ENCODE measurements at places on chromosomes 3 and 15.

- H3K27me3 ChIP-seq = no peaks in the 10 kb centered on the region
- peak overlapping the region; percentile 73 for H3K27ac ChIP-seq
- no peak for DNase-seq
Measured at GRCh38 chr3:43969944-43970343, 271.7 kb upstream of the TOPAZ1 start.

GRCh38 chr15:62486041-62486440 is 321.0 kb upstream of the C2CD4B start:
- no peak overlapping the region for H3K27ac ChIP-seq
- H3K4me1 ChIP-seq = no peaks in the 10 kb centered on the region
- H3K36me3 ChIP-seq = no peaks in the 10 kb centered on the region
- DNase-seq = no peak
- no peaks in the 10 kb centered on the region for H3K27me3 ChIP-seq
- H3K4me3 ChIP-seq = no peak overlapping the region

- no peak overlapping the region for H3K27ac ChIP-seq
- H3K4me3 ChIP-seq = no peak overlapping the region
- H3K4me1 ChIP-seq = no peaks in the 10 kb centered on the region
- DNase-seq = peak; percentile 81
- no peaks in the 10 kb centered on the region for H3K27me3 ChIP-seq
- H3K36me3 ChIP-seq = no peaks in the 10 kb centered on the region
Measured at GRCh38 chr3:122942937-122943827, 84.4 kb downstream of the SEMA5B start.

- no peaks in the 10 kb centered on the region for H3K4me1 ChIP-seq
- DNase-seq = no peak
- H3K27me3 ChIP-seq = no peaks in the 10 kb centered on the region
- H3K27ac ChIP-seq = no peak overlapping the region
- no peaks in the 10 kb centered on the region for H3K36me3 ChIP-seq
Measured at GRCh38 chr15:50024281-50024680, 94.8 kb downstream of the ATP8B4 start.

DNA sequence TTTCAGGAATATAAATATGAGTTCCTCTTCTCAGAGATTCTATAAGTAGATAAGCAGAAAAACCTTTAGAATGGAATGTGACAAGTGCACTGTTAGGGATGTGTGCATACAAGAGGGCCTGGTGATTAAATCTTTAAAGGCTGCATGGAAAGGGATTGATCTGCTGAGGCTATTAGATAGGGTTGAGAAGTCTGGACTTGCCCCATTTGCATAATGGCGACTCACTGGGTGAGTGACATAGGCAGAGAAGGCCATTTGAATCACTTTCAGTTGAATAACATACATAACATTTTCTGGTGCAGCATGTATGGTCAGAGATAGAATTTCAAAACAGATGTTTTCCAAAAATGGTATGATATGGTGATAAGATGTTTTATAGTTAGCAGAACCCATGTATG is 156.9 kb downstream of the ZNF621 start:
- no peak overlapping the region for H3K27ac ChIP-seq
- no peak for DNase-seq
- no peaks in the 10 kb centered on the region for H3K27me3 ChIP-seq
- no peak overlapping the region for H3K4me3 ChIP-seq

DNA sequence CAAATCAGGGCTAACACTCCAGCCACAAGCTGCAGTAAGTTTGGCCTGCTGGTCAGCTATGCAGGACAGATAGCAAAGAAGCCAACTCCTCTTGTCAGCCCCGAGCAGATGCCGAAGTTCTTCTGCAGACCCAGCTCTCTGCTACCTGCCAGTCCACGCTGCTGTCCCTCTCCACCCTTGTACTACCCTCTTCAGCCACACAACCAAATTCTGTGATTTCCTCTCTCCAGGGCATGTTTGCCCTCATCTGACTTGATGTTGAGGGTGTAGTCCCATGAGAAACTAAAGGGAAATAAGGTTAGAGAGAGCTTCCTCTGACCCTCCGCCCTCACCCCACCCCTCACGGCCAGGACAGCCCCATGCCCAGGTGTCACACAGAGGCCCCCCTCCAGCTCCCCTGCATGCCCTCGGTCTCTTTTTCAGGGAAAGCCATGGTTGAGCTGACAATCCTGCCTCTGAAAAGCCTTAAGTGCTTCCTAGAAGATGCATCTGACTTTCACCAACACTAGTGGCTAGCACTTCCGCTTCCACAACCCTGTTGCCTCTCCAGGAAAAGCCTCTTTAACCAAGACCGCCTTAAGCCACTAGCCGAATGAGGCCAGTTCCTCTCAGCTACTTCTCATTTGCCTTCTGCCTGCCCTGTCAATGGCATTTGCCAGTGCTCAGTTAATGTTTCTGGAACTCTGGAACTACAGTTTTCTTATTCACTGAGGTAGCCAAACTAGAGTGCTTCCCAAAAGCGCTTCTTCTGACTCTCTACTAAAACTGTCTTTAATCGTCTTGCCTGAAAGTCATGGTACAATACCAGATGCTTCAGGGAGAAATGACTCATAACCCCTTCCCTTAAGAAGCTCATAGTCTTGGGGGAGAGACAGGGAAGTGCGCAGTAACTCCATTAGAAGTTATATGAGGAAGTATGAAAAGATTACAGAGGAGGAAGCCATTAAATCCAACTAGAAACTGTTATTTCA is 300.4 kb upstream of the STT3B start:
- no peaks in the 10 kb centered on the region for H3K4me1 ChIP-seq
- no peak overlapping the region for H3K4me3 ChIP-seq
- no peak overlapping the region for H3K27ac ChIP-seq
- H3K27me3 ChIP-seq = no peaks in the 10 kb centered on the region

GRCh38 chr3:69011096-69011730 is 2.3 kb downstream of the EOGT start:
- no peak overlapping the region for H3K27ac ChIP-seq
- peaks cover 25% of the 10 kb centered on the region for H3K36me3 ChIP-seq
- peaks cover 30% of the 10 kb centered on the region for H3K4me1 ChIP-seq

DNA sequence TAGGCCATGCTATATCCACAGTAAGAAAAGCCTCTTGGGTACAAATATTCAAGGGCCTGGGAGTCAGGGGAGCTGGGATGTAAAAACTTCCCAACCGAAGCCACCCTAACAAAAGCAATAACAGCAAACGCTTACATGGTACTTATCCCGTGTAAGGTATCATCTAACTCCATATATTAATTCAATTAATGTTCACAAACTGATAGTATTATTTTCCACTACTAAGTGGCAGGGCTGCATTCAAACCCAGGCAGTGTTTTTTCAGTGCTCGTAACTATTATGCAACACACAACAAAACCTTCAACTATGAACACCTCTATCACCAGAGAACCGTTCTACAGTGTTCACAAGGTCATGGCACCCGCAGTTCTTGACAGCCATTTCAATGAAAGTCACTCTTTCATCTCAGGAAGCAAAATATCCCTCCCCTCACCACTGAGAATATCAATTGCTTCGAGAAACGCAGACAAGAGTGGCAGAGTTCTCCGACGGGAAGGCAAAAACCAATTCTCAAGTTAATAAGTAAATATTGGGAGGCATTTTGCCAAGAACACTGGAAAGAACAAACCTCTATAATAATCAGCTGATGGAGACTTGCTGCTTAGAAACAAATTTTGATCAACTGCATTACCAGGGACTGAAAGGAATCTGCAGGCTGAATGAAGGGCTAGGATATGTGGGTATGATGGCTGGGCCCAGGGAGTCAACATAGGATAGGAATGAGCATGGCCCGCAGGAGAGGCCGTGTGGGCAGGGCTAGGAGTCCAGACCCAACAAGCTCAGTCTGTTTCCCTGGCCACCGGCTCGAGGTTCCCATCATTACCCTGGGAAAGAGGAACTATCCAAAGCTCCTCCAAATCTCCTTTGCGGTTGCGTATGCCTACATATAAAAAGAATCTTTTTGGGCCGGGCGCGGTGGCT is 72.3 kb downstream of the XXYLT1 start:
- no peaks in the 10 kb centered on the region for H3K36me3 ChIP-seq
- no peak for DNase-seq
- no peak overlapping the region for H3K4me3 ChIP-seq
- no peaks in the 10 kb centered on the region for H3K27me3 ChIP-seq

- H3K4me1 ChIP-seq = no peaks in the 10 kb centered on the region
- no peak for DNase-seq
- H3K27ac ChIP-seq = no peak overlapping the region
- H3K27me3 ChIP-seq = no peaks in the 10 kb centered on the region
- no peaks in the 10 kb centered on the region for H3K36me3 ChIP-seq
Measured at GRCh38 chr3:29346828-29347227, 66.0 kb downstream of the RBMS3 start.

DNA sequence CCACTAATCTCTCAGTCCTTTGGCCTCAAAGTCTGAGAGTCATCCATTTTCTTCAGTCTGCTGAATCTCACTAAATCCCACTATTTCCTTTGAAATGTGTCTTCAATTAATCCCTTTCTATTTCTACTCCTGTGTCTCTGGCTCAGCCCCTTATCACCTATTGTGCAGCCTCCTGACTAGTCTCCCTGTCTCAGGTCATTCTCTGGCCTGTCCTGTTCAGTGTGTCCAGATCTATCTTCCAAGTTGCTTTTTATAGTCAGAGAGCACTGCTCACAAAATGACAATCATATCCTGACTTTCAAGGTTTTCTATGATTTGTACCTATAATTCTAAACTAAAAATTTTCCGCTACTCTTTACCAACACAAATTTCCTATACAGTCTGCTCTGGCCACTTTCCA is 7.6 kb downstream of the ROPN1 start:
- no peaks in the 10 kb centered on the region for H3K36me3 ChIP-seq
- no peak overlapping the region for H3K27ac ChIP-seq
- H3K27me3 ChIP-seq = no peaks in the 10 kb centered on the region
- DNase-seq = no peak

- no peaks in the 10 kb centered on the region for H3K27me3 ChIP-seq
- H3K27ac ChIP-seq = no peak overlapping the region
- H3K36me3 ChIP-seq = no peaks in the 10 kb centered on the region
Measured at GRCh38 chr3:64924961-64925360, 237.2 kb upstream of the ADAMTS9 start.

GRCh38 chr3:53794597-53794996 is 51.6 kb downstream of the CHDH start:
- no peaks in the 10 kb centered on the region for H3K4me1 ChIP-seq
- H3K4me3 ChIP-seq = no peak overlapping the region
- H3K36me3 ChIP-seq = no peaks in the 10 kb centered on the region
- H3K27ac ChIP-seq = no peak overlapping the region
- no peak for DNase-seq
- H3K27me3 ChIP-seq = no peaks in the 10 kb centered on the region

DNA sequence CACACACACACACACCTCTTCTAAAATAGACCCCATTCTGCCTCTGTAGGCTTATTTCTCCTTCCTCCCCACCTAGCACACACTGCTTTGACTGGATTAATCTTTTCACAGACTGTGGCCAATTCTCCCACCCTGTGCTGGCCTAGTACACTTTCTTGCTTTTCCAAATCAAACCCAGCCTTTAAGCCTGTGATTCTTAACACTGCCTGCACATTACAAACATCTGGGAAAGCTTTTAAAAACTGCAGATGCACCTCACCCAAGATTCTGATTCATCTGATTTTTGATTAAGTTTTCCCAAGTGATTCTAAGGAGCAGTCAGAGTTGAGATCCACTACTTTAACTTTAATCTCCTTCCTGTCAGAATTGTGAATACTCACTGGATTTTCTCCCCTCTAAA is 12.8 kb downstream of the CSNK1G1 start:
- H3K4me1 ChIP-seq = peaks cover 5% of the 10 kb centered on the region
- H3K36me3 ChIP-seq = peaks cover 23% of the 10 kb centered on the region
- H3K27ac ChIP-seq = no peak overlapping the region
- no peak overlapping the region for H3K4me3 ChIP-seq
- H3K27me3 ChIP-seq = no peaks in the 10 kb centered on the region

DNA sequence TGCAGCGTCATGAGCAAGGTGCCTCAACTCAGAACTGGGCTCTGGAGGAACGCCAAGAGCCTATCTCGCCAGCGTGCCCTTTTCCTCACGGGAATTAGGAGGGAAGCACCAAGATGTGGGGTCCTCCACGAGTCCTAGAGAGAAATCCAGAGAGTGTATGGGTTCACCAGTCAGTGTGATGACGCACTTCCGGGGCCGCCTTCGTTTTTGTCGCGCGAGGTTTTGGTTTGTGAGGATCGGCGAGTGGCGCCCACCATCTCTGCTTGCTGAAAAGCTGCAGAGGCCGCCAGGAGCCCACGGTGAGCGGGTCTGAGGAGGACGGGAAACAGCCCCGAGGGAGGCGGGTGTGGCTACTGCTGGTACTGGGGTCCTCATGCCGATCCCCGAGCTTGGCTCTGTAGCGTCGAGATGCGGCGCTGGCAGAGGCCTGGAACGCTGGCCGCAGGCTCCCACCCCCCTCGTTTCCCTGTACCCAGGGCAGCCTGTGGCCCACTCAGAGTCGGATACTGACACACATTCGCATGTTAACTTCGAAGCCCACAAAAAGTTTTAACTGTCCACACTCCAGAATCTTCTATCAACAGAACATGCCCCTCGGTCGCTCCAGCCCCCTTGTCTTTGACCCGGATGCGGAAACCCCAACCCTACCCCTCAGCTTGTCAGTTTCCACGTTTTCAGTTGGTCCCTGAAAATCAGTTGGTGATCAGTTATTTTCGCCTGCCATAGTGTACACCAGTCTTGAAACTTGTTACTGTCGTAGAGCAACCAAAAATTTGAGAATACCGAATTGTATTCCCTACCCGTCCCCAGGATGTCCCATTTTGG is 30.4 kb downstream of the ZNF662 start:
- H3K27ac ChIP-seq = no peak overlapping the region
- no peaks in the 10 kb centered on the region for H3K36me3 ChIP-seq
- no peak overlapping the region for H3K4me3 ChIP-seq
- H3K27me3 ChIP-seq = no peaks in the 10 kb centered on the region
- H3K4me1 ChIP-seq = no peaks in the 10 kb centered on the region

- H3K27ac ChIP-seq = no peak overlapping the region
- H3K4me3 ChIP-seq = no peak overlapping the region
- H3K36me3 ChIP-seq = peaks cover 4% of the 10 kb centered on the region
- no peak for DNase-seq
Measured at GRCh38 chr3:122691195-122691594, 10.6 kb downstream of the PARP14 start.

Data from Karpas-422 (cell line).